Activated naive CD8-positive, alpha-beta T cell treated with anti-CD3 and anti-CD28 coated beads, Interleukin-2, amount 10 ng/mL, durations not matched to agents 7 days and 5 days (primary cell): ENCODE measurements at places on chromosomes 1 and 21. TPM values are rescaled to one million over a fixed set of nuclear protein-coding genes. Genes with fewer than 3 reads are reported as not detected.

GRCh38 chr1:154346276-154346917 is 21.1 kb downstream of the ATP8B2 start:
- DNase-seq: no peak

Gene OR2L5
- total RNA-seq: not detected

DNA sequence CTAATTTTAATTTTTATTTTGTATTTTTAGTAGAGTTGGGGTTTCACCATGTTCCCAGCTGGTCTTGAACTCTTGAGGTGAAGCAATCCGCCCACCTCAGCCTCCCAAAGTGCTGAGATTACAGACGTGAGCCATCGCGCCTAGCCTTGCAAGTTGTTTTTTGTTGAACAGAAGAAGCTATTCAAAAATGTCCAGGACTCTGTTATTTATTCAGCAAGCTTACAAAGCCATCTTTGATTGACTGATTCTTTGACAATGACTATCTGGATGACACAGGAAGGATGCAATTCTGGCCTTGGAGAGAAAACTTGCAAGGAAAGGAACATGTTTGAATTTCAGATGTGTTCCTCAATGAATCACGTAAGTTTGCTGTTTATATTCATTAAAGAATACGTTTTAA is 63.5 kb downstream of the MAP3K7CL start:
- no peak for DNase-seq

GRCh38 chr1:50651476-50652263 is 228.4 kb upstream of the DMRTA2 start:
- DNase-seq: no peak

GRCh38 chr1:180542838-180543145 is 16.0 kb upstream of the OVAAL start:
- no peak for DNase-seq

Gene FHAD1
- 0.34 TPM for total RNA-seq

Gene SORT1
- total RNA-seq: 11.0 TPM

GRCh38 chr21:37159053-37159776 is 86.2 kb downstream of the TTC3 start:
- DNase-seq: no peak

Gene DYNLT4
- 0.97 TPM for total RNA-seq

- no peak for DNase-seq
Measured at GRCh38 chr1:212566522-212567479, 41.8 kb upstream of the ATF3 start.

Gene LINGO4
- 0.14 TPM for total RNA-seq

DNA sequence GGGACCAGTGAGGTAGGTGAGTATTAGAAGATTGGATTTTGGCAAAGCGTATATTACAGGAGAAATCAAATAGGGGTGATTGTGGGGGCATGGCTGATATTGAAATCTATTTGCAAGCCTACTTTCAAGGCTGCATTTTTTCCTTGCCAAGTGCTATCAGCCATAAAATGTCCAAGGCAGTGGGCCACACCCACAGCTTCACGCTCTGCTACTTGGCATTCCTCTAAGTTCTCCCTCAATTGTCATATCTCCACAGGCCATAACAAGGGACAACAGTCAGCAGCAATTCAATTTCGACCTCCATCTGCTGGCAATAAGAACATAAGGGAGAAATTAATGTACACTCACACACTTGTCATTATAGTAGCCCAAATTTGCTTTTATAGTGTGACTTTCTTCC is 667.1 kb upstream of the PKN2 start:
- DNase-seq: no peak

DNA sequence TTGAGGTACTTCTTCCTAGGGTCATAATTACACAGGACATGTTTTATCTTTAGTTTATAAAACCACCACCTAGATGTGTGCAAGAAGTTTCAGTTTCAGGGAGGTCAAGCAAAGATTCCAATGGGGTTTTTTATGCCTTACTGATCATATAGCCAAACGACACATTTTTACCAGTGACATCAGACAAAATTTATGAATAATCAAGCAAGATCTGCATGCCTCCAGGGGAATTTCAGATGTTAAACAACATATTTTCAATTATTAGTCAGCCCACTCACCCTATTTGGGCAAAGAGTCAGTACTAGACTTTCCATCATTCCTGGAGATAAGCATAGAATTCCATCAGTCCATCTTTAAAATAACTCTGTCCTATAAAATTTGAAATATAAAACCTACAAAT is 867.4 kb downstream of the KCNT2 start:
- DNase-seq: no peak

- DNase-seq: no peak
Measured at GRCh38 chr1:207218512-207219362, 102.7 kb upstream of the CD55 start.

Gene DCDC2B
- 0.22 TPM for total RNA-seq

Gene OR2T29
- total RNA-seq: not detected

DNA sequence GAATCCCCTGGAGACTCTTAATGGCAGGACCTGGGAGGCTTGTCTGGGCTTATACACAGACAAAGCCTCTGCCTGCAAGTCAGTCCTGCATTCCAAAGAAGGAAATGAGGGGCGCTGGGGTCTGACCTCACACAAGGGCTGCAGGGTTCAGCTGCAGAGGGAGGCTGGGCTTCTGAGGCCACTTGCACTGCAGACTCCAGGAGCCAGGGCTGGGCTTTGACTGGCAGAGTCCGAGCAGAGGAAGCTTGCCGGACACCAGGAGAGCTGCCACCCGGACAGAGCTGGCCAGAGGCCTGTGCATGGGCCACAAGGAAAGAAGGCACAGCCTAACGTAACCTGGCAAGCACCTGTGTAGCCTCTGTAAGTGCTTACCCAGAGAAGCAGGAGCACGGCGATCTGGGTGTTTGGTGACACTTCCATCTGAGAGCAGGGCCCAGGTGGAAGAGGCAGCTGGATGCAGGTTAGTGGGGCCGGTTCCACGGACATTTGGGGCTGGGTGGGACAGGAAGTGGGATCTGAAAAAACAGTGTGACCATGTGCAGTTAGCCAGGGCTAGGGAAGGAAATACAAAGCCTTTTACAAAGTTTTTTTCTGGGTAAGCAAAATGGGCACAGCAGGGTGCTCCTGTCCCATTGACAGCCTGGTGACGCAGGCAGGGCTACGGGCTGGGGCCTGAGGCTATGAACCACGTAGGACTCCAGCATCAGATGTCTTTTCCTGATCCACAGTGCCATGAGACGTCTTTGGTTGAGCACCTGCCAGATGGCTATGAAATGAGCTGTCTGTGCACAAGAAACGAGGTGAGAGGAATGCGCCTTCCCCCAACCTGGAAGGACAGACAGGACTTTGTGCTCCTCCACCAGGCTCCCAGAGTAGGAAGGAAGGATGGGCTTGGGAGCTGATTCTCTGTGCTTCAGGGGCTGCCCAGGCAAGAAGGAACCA is 37.3 kb upstream of the LBR start:
- no peak for DNase-seq

DNA sequence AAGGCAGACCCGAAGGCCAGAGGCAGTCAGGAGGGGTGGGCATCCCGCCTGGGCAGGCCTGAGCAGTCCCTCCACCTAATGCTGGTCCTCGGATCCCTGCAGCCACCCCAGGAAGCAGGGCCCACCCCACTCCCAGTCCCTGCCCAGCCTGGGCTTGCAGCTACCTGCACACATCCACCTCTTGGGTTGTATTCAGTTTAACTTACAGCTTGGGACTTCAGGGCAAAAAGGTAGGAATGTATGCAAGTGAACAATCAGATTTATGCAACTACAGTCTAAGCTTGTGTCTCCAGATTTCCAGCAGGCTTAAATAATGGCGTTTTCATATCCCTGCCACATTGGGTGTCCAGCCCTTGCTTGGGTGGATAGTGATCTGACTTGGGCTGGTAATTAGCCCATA is 17.4 kb downstream of the LDLRAP1 start:
- no peak for DNase-seq

DNA sequence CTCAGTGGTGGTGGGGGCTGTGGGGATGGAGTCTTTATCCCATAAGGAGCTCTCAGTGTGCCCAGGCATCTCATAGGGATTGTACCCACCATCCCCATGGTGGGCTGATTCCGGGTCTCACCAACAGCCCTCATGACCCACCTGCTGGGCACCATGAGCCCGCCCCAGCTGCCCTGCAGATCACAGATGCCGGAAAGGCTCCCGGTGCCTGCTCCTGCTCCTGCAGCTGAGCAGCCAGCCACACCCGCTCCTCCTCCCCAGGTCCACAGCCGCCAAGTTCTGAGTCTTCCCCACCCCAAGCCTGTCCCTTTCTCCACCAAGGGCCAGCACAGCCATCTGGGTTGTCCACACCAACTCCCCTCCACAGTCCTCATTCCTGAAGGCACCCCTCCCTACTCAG is 15.5 kb upstream of the TSPEAR start:
- DNase-seq: no peak
